Amygdala (tissue), 56 donors: ENCODE measurements at places on chromosomes 2 and 18.

GRCh38 chr2:120441351-120441700, 95.4 kb downstream of the INHBB start:
- DNase-seq: no peak

GRCh38 chr2:127093648-127094210, 13.2 kb downstream of the BIN1 start:
- no peak for DNase-seq

- DNase-seq: no peak
These were observed 298.6 kb upstream of the MAP2 start for GRCh38 chr2:209125291-209125690.

- no peak for DNase-seq
These were observed 862 bp upstream of the TMEM177 start for GRCh38 chr2:119678021-119678656.

DNA sequence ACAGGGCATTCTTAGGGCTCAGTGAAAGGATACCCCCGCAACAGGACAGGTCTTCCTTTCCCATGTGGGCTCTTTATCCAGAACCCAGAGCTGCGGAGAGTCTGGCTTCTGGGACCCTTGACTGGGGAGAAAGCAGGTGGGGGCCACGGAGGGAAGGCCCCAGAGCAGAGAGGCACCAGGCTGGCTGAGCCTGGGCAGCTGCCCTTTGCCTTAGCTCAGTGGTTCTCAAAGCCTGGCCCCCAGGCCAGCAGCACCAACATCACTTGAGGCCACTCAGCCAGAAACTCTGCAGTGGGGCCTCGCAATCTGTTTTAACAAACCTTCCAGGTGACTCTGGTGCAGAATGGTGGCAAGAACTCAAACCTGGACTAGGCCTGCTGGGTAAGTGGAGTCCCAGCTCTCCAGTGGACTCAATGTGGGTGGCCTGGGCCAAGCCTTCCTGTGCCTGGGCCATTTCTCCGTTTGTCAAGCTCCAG, 1.6 kb upstream of the TMEM37 start:
- DNase-seq: no peak

GRCh38 chr2:9637330-9637729, 6.5 kb upstream of the YWHAQ start:
- DNase-seq: no peak

GRCh38 chr2:121682396-121683298, 33.4 kb upstream of the CLASP1 start:
- no peak for DNase-seq

- peak; percentile 81 for DNase-seq
These were observed at the start of gene RIF1 for GRCh38 chr2:151409601-151410484. Gene RIF1 (plus strand): TSS chr2:151409902. CDS start chr2:151410424, 522 bp downstream.

- DNase-seq: no peak
These were observed 71.8 kb downstream of the RAPH1 start for GRCh38 chr2:203463266-203463678.

- DNase-seq: peak; percentile 26
These were observed 84.7 kb upstream of the NEDD4L start for GRCh38 chr18:57959278-57959677.

DNA sequence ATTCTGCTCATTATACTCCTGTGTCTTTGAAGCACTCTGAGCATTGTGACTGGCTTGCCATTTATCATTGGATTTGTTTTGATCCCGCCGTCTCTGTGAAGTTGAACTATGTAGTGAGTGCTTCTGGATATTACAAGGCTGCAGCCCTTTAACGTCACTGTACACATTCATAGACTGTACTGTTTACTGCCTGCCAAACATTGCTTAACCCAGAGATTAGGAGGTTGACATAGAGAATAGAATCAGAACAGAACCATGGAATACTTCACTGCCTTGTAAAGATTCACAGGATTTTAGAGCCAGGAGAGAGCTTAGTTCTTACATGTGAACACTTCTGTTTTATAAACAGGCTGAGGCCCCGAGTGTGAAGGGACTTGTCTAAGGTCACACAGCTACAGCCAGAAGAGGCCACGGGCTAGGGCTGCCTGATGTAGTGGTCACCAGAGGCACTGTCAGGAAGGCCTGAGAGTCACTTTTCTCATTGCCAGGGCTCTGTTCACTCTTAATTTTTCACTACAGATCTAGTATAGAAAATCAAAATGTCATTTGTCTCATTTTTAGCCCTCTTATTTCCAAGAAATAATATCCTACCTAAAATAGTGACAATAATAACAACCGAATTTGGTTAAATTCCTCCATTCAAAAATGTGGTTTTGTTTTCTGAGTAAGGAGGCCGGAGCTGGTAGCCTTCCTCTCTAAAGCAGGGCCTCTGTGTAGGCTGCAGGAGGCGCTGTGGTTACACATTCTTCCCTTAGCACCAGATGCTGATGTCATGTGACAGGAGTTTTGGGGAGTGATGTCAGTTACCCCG, 87.9 kb downstream of the UGGT1 start:
- peak; percentile 25 for DNase-seq

DNA sequence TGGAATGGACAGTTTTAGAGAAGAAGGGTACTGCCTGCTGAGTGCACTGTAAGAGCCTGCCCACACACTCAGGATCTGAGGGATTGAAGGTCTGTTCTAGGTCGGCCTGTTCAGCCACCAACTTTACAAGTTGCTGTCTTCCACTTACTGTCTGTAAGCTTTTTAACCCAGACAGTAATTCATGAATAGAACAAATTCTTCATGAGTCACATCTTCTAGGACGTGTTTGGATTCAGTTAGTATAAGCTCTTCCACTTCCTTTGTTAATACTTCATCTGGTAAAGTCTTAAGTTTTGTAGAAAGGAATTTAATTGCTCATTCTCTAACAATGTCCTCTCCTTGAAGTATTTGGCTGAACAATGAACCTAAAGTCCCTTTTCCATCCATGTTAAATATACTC, 74.6 kb downstream of the PDE11A start:
- DNase-seq: no peak

DNA sequence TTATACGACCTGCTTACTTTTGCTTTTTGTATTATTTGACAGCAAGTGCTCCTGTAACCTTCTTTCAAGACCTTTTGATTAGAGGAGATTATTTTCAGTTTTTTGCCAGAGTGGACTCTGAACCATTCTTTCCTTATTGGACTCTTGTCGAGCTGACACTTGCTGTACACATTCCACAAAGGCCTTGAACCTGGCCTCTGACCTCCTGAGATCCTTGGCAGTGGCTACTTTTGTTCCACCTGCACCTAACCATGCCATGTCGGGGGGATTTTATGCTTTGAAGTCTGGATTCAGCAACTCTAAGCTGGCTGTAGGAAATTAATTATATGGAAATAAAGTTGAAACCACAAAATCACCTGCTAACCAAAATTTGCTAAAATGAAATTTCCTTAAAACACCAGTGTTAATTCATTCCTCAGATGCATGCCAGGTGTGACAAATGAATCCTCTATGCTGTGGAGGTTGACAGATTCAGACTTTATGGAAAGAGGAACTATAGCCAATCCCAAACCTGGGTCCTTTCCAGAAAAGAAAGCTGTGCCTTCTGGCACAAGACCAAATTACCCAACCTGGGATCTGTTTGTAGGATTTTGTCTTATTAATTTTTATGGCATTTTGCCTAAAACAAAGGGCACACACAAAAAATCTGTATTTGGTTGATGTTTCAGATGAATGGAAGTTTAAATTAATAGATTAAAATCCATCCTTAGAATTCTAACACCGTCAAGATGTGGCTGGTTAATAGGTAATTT, 110.4 kb downstream of the CDC42EP3 start:
- DNase-seq: no peak

GRCh38 chr2:133726973-133727372, 158.7 kb upstream of the NCKAP5 start:
- DNase-seq: no peak

- DNase-seq: no peak
These were observed 17.0 kb upstream of the CHRNA1 start for GRCh38 chr2:174781298-174781697.

DNA sequence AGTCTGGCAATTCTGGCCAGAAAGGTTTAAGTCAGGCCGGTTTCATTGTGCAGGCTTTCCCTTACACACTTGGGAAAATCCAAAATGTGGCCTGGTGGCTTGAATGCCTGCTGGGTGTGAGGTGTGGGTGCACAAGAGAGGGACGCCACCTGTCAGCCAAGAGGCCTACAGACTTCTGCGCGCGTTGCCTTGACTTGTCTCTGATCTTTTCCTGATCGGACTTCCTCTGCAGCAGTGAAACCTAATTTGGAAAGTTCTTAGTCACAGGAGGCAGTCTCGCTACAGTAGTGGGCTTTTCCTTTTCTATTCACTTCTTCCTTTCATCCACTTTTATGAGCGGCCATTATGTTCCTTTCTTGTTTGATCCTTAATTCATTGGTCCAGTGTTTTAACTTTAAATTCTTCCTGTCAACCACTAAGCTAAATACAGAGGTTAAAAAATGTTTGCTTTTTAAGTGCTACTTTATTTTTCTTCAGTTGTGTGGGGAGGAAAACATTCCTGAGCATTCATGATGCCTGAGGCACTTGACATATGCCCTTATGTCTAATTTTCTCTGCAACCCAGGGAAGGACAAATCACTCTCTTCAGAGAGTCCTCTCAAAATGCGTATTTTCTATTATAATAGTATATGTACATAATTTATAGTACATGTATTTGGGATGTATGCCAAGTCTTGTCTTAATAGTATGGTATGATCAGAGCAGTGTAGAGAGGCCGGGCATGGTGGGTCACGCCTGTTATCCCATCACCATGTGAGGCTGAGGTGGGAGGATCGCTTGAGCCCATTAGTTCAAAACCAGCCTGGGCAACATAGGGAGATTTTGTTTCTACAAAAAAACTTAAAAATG, 128.9 kb downstream of the WDSUB1 start:
- DNase-seq: no peak

DNA sequence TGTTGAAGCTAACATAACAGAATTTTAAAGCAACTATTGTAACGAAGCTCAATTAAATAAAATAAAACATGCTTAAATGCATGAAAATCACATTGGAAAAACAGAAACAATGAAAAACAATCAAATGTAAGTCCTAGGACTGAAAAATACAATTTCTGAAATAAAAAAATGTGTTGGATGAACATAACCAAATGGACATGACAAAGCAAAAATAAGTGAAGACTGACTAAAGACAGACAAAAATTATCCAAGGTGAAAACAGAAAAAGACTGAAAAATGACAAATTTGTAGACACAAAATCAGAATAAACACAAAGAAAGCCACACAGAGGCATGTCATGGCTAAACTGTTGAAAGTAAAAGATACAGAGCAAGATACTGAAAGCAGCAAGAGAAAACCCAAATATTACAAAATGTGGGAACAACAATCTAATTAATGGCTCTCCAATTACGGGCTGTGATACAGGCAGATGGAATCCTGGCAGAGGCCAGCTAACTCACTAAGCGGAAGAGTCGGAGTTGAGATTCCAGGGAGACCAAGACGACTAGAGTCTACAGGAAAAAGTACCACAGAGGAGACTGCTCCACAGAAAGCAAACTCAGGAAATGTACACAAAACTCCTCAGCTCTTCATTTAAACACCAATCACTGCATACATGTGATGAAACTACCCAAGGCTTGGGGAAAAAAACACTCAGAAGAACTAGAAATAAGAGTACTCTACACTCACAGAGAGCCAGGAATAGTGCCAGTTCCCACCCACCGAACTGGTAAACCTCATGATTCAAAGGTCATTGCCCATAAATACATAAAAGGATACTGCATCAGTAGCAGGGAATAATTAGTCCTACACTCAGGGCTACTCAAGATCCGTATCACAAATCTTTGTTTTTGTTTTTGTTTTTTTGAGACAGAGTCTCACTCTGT, 83.6 kb downstream of the ATAD2B start:
- DNase-seq: no peak

- DNase-seq: no peak
These were observed 51.7 kb downstream of the BOLA3 start for GRCh38 chr2:74096052-74096451.

DNA sequence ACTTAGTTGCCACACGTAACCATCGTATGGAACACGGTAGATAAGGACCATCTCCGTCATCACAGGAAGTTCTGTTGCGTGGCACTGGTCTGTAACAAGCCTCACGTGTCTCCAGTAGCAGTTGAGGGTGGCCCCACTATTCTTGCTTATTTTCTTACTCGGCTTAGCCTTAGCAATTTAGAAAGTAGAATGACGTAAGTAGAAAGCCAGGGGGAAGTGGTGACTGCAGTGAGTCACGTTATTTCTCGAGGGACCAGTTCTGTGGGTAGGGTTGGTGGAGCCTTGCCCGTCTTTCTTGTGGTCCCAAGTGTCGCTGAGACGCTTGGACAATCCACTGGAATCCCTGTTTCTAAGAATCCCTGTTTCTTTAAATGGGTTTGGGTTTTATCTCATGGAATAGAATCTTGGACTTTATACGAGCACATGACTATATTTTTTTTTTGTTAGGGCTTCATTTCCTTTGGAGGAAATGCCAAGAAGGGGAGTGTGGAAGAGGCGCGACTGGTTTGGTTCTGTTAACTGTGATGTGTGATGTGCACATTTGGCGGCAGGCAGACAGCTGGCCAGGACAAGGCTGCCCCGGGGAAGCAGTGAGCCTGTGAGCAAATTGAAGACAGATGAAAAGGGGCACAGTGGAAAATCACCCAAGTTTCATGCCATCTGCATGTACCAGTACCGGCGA, 96.2 kb downstream of the CABLES1 start:
- DNase-seq: no peak

- no peak for DNase-seq
These were observed 319 bp upstream of the EN1 start for GRCh38 chr2:118847762-118848172.

DNA sequence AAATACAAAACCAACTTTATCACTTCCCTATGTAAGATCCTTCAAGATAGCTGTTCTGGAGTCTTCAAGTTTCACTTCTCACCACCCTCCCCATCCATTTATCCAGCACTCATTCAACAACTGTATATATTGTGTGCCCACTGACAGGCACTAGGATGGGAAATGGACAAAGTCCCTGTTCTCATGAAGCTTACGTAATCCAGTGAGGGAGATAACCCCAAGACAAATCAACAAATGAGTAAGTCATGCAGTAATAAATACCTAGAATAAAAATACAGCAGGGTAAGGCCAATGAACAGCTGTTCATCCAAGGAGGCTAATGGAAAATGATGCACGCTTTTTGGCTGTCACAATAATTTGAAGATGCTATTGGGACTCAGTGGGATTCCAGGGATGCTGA, 133.8 kb downstream of the MEMO1 start:
- no peak for DNase-seq

DNA sequence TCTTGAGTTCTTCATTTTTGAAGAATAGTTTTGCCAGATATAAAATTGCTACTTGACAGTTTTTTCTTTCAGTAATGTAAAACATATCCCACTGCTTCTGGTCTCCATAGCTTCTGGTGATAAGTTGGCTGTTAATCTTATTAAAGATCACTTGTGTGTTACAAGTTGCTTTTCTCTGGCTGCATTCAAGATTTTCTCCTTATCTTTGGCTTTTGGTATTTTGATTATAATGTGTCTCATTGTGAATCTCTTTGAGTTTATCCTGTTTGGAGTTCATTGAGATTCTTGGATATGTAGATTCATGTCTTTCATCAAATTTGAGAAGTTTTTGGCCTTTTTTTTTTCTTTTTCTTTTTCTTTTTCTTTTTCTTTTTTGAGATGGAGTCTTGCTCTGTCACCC, 20.2 kb upstream of the ADNP2 start:
- no peak for DNase-seq

GRCh38 chr2:21021430-21021829, 22.4 kb downstream of the APOB start:
- DNase-seq: no peak
